ENCODE measurements at places on chromosomes 2 and 18.

GRCh38 chr2:69067866-69068265 lies 54.9 kb downstream of the ANTXR1 start:
- DNase-seq: no peak

DNA sequence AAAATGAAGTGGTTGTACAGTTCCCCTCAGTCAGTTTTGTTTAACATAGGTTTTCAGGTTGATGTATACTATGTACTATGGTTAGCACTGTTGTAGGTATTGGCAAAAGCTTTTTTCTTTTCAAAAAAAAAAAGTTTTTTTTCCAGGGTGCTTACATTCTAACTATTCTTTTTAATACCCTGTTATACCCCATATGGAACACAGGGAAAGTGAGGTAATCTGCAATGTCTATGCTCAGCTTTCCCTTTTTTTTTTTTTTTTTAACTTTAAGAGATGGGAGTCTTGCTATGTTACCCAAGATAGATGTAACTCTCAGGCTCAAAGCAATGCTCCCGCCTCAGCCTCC lies 590 bp upstream of the CCDC138 start:
- DNase-seq: no peak

DNA sequence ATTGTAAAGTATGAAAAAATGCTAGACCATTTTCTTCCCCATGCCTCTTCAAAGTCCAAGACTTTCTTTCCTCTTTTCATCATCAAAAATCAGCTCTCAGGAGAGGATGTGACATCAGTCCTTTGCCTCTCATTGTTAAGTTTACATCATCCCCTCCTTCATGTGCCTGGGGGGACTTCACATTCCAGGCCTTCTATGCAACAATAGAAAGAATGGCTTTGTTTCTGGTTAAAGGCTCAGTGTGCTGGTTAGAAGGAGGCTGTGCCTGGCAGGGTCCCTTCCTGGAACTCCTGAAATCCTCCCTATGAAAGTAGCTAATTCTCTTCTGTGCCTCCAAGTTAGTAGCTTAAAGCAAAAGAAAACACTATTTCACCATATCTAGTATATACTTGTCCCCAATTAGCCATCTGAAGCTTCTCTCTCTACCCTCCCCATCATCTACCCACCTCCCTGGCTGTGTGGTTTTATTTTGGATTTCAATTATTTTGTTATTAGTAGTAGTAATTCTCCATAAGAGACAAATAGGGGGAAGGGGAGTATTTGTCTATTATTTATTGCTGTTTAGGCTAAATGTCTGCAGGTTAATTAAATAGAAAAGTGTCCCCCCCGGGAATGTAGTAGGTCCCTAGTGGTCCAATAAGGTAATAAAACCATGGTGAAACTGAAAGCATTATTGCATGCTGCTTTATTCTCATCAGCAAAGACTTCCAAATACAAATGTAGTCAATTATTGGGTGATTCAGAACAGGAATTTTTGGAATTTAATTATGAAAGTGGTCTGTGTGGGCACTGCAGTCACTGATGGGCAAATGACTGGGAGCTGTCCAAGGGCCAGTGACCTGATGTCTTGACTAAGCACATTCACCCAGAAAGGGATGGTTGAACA lies 69.0 kb downstream of the CPO start:
- DNase-seq: no peak

DNA sequence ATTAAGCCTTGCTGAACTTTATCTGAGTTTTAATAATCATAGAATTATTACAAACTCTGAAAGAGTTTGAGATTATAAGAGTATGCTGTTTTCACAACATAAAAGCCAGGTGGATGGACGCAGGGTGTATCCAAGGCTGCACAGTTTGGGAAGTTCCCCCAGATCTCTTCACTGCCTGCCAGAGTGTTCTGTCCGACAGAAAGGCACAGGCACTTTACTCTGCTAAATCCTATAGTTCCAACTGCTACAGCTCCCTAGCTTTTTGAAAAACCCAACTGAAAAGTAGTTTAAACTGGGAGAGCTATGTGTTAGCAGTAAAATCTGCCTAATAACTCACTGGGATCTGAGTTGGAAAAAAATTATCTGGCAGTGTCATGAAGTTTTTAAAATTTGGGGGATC lies 38.0 kb downstream of the MFSD6 start:
- DNase-seq: no peak

GRCh38 chr2:9211496-9211895 lies 4.9 kb downstream of the ASAP2 start:
- DNase-seq: no peak

GRCh38 chr2:224670203-224670602 lies 46.0 kb downstream of the CCDC195 start:
- no peak for DNase-seq

DNA sequence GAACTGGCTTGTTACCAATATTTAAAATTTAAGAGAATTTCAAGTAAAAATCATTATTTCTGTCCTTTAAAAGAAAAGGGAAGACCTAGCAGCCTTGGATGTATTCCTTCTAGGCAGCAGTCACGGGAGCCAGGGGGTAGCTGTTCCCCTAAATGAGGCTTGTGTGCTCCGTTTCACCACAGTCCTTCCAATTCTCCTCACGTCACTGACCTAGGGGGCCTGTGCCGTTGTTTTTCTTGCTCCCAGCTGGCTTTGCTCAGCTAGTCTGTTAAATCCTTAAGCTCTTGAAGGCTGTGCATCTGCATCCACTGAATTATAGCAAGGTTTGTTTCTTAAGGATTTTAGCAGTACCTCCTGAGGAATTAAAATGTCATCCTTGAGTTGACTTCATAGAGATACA lies 9.9 kb downstream of the KLHL23 start:
- DNase-seq: no peak

DNA sequence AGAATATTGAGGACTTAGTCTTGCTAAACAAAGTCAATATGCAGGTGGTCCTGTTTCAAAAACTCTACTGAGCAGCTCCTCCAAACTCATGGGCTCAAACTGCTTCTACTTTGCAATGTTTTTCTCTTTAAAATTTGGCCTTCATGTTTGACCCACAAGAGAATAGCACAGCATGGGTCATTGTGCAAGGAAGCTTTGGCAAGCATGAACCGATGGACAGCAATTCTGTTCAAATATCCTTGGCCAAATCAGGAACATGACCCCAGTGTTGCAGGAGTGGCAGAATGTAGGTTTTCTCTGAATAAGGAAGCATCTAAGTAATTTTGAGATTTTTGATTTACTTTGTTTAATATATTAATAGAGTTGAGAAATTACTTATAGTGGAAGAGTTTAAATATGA lies 477.9 kb downstream of the KCNJ3 start:
- DNase-seq: no peak
